ENCODE measurements at places on chromosomes 5 and 9.

- DNase-seq = no peak
Measured at GRCh38 chr9:105890046-105890822, 195.9 kb downstream of the TMEM38B start.

DNA sequence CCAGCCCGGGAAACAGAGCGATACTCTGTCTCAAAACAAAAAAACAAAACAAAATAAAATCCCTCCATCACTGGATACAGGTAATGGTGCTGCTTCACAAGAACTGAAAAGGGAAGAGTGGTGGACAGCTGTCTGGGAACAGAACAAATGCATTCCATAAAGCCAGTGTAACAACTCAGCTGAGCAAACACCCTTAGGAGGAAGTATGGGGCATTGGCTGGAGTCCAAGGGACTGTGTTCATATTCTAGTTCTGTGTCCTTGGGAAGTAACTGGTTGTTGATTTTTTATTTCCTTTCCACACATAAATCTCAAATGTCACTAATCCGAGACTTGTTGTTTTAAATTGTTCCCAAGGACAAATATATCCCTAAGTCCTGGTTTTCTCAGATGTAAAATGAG is 38.3 kb downstream of the HTR1A start:
- DNase-seq = no peak

DNA sequence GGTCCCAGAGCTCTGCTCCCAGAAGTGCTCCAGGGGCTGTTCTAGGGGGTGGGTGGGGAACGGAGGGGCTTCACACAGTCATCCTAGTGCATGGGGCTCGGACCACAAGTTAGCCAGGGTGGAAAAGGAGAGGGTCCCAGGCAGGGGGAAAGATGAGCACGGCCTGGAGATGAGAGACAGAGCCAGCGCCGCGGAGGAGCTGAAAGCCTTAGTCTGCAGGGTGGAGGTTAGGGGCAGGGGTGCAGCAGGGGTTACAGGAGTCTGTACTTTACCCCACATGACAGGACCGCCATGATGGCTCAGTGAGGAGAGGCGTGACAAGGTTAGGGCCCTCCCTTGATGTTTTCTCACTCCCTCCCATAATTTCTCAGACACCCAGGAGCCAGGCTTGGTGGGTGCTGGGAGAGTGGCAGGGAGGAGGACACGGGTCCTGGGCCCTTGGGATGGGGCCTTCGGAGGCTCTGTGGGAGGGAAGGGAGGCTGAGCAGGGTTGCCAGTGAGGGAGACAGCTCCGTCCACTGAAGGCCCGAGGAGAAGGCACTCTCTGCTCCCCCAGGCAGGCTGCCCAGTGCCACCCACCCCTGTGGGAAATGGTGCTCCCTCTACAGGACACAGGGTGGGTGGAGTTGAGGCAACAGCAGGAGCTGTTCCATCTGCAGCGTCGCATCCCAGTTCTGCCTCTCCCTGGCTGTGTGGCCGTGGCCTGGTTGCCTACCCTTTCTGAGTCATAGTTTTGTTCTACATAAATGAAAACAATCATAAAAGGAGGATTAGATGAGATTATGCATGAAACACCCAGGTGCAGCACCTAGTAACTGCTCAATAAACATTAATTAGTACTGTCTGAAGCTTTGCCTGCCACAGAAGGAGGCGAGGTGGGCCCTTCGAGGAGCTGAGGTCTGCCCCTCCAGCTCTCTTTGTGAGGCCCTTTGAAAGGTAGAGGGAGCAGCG is 66.2 kb downstream of the NDST1 start:
- no peak for DNase-seq

- DNase-seq = no peak
Measured at GRCh38 chr9:113488071-113488470, 24.5 kb downstream of the RGS3 start.

DNA sequence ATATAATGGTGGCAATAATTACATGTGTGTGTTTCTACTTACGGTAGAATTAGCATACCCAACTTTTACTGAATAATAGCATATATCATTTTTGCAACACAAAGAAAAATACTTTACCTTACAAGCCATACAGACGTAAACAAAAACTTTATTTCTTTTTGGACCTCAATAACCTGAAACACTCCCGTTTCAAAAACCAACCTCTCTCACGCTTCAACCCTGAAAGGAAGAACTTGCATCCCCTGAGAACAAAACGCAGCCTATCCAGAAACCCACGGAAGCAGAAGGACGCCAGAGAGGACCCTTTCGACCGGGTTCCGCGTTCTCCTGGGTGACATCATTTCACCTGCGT is at the start of gene RNF38:
Gene RNF38, minus strand, starts transcription at position 290 of the 352 bp plus-strand sequence. Its CDS starts 161 bp downstream, at position 129.
- DNase-seq = no peak

GRCh38 chr9:136558373-136558772 is 12.5 kb upstream of the NOTCH1 start:
- DNase-seq = no peak

DNA sequence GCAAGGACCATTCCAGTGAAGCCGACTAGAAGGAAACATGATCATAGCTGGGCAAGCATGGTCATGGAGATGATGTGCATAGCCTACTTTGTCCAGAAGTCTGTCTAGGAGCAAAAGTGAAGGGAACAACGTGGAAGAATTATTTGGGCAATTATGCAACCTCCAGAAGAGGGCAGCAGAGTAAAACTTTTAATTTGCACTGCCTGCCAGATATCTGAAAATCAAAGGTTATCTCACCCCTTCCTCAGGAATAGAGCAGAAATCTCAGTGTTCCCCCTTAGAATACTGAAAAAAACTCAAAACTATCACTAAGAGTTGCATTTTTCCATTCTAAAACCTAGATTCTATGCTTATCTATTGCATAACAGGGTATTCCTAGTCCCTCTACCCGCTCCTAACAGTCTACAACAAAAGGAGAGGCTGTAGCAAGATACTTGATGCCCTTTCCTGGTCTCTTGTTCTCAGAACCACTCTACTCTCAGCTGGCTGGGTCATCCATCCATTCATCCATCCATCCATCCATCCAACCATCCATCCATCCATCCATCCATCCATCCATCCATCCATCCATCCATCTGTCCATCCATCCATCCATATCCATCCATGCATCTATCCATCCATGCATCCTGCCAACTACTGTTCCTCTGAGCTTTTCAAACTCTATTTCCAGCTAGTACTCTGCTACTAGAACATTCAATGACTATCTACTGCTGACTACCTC is 8.4 kb upstream of the SETD9 start:
- DNase-seq = no peak

- no peak for DNase-seq
Measured at GRCh38 chr9:111411266-111411665, 72.9 kb downstream of the ECPAS start.

DNA sequence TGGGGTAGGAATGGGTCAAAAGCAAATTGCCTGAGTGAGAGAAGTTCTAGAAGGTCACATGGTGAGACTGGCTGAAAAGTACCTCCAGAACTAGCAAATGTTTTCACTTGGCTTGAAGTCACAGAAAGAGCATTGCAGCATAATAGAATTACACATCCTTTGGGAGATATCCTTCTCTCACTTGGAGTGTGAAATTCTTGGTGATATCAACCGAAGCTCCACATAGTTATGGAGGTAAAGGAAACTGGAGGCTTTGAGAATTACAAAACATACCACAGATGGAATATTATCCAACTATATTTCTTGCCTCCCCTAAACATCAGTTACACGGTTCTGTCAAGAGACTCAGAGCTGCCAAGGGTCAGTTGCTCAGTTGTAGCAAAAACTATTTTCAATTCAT is 182.4 kb downstream of the SEMA5A start:
- no peak for DNase-seq

DNA sequence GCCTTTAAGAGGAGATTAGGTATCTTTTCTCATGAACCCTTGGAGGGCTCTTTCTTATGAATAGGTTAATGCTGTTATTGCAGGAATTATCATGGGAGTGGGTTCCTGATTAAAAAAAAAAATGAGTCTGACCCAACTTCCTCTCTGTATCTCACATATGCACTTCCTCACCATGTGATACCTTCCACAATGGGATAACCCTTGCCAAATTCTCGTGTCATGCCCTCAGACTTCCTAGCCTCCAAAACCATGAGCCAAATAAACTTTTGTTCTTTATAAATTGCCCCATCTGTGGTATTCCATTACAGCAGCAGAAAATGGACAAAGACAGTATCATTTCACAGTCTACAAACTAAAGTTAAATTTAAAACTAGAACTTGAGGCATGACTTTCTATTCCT is 1.0 kb downstream of the OR1B1 start:
- DNase-seq = no peak

DNA sequence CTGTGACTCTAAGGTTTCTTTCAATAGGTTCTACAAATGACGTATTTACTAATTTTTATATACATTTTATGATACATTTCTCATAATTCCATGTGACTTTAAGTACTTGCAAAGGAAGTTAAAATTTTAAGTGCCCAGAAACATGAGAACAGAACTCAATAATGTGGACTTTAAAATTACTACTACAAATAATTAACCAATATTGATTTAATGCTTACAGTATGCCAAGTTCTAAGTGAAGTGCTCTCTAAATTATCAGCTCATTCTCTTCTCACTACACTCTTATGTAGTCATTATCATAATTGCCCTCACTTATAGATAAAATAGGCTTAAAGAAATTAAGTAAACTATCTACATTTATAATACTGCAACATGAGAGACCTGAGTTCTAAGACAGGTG is 1690.7 kb upstream of the CDH9 start:
- DNase-seq = no peak

DNA sequence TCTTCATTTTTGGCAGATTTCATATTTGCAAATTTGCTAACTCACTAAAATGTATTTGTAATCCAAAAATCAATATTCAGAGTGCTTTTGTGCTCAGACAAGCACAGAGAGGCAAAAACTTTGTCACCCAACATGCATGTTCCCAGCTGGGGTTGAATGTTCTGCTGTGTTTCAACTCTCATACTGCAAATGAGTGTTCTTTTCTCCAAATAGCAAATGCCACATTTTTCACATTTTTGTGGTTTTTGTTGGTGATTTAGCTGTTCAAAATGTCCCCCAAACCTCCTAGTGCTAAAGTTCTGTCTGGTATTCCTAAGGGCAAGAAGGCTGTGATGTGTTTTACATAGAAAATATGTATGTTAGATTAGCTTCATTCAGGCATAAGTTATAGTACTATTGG is 87.3 kb upstream of the PCSK5 start:
- DNase-seq = no peak

DNA sequence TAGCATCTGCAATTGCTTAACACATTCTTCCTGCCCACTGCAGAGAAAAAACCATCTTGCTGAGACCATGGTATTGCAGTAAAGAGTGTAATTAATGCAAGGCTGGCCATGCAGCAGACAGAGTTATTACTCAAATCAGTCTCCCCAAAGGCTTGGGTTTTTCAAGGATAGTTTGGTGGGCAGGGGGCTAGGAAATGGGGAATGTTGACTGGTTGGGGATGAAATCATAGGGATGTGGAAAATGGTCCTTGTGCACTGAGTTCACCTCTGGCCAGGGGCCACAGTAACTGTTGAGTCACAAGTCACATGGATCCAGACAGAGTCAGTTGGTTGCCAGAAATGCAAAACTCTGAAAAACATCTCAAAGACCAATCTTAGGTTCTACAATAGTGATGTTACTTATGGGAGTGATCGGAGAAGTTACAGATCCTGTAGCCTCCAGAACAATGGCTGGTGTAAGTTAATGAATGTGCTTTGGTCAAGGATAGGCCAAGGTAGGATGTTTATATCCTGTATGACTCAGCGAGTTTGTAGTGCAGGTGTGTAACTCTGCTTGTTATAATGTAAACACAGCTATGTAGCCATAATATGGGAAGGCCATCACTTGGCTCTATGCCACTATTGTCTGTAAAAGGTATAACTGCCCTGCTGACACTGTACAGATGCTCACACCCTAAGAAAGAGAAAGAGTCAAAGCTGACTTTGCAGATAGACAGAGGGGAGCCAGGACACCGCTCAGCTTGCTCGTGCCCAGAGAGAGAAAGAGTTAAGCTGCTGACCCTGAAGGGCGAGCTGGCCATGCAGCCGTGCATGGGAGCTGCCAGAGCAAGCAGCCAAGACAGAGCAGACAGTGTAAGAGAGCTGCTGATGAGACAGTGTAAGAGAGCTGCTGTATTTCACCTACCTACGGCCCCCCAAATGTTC is 27.2 kb downstream of the C9orf152 start:
- DNase-seq = no peak

DNA sequence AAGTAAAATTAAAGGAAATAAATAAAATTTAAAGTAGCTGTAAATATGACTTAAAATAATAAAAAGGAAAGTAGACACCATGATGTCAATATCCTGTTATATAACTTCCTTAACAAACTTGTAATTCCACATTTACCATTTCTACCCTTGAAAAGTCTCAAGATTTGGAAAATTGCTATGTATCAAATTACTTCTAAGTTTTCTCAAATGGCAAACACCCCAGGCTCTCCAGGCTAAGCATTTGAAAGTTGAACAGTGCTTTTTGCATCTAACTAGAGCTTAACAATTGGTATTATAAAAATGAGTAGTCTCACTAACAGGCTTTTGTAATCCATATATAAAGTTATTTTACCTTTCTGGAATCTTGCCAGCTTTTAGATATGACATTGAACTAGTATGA is 41.5 kb upstream of the MACIR start:
- DNase-seq = no peak

GRCh38 chr5:146103594-146103993 is 1.8 kb downstream of the PLAC8L1 start:
- no peak for DNase-seq

DNA sequence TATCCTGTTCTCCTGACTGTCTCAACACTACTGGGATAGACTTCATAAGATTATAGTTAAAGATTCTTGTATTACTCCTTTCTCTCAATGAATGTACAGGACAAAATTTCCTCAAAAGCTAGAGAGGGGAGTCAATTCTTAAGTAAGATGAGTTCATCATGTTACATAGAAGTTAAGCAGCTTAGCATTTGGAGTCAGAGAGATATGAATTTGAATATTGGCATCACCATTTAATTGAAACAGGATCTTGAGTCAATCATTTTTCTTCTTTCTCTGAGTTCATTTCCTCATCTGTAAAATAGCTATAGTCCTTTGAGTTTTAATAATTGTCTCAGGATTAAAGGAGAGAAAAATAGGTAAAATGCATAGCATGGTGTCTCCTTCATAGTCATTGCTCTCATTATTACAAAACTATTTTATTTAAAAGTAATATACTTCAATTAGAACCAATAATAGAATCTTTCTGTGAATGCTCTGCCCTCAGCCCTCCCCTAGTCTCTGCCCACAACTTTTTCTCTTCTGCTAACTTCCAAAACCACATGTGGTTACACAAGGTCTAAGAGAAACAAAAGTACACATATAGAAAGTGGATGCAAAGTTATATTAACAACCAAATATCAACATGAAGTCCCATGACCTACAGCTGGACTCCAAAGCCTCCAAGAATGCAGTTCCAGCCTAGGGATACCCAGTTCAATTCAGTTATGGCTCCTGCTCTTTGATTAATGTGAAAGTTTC is 265.6 kb downstream of the TLE1 start:
- DNase-seq = no peak
